ENCODE measurements at places on chromosomes 11 and 22.
A peak's percentile ranks its signal among the peaks of the same experiment; 100 is the strongest.

- no peak for DNase-seq
These were observed 31.7 kb upstream of the NAV2 start for GRCh38 chr11:19680829-19681368.

- no peak for DNase-seq
These were observed 19.4 kb downstream of the TUBGCP6 start for GRCh38 chr22:50225200-50225969.

DNA sequence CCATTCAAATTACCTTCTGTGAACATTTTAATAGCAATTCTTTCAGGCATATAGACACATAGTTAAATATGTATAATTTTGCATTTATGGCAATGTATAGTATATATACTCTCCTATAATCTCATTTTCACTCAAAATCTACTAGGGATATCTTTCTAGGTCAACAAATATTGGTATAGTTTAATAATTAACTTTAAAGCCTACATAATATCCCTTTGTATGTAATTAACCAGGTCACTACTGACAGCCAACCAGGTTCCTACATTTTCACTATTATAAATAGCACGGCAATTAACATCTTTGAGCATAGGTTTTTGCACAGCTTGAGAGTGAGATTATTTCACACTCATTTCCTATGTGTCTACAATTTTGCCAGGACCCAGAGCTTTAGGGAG lies 15.8 kb downstream of the OR2AG2 start:
- no peak for DNase-seq

GRCh38 chr11:36453678-36454077 lies 56.4 kb downstream of the TRAF6 start:
- DNase-seq, result no peak

- no peak for DNase-seq
These were observed 47.3 kb upstream of the CAPRIN1 start for GRCh38 chr11:34004236-34004635.

DNA sequence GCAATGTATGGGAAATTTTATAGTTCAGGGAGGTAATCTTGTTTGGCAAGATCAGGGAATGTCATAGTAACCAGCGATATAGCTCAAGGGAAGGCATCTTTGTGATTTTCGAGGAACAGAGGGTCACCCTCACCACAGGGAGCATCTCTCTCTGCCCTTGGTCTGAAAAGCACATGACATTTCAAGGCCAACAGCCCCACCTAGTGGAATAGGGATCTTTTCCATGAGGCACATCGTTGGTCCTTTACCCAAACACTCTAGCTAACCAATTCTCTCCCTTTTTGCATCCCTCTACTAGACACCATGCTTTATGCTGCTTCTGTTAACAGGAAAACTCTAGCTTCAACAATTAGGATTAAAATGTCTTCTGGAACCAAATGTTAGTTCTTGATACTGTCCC lies 179.0 kb downstream of the GRM5 start:
- DNase-seq, result no peak

- DNase-seq, result no peak
These were observed 10.4 kb upstream of the MALAT1 start for GRCh38 chr11:65488273-65489034.

DNA sequence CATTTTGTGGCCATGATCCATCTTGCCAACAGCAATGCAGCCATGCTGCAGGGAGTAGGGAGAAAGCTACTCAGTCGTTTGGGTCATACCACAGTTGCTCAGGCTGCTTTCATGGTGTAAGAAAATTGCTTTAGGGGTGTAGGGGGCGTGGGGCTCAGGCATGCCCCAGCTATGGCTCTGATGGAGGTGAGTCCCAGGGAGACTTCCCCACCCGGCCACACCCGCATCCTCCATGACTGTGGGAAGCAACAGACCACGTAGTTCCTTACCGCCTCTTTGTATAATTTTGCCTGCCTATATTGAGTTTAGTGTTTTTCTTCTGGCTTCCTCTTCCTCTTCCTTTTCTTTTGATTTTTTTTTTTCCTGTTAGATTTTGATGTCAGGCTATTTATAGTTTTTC lies 58.8 kb downstream of the SPECC1L start:
- DNase-seq, result no peak

- DNase-seq, result no peak
These were observed 202.9 kb downstream of the GRIK4 start for GRCh38 chr11:120714438-120714837.

- peak; percentile 48 for DNase-seq
These were observed at the start of gene SNX19 for GRCh38 chr11:130916238-130916855. Gene SNX19, minus strand, starts transcription at chr11:130916479. Its CDS starts 540 bp downstream, at chr11:130915939.

DNA sequence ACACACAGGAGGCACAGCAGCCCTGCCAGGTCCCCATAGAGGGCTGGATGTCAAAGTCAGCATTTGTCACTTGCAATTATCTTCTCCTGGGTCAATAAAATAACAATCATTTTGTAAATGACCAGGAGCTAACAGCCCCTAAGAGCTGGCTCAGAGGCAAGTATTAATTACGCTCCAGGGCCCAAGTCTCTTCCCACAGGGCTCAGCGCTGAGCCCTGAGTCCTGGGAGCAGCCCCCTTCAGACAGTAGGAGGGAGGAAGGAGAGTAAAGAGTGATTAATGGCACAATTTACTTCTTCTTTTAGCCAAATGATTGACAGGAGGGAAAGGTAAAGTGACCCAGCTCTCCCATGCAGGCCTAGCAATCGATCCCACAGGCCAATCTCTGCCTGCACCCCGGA lies 99.0 kb upstream of the DRD2 start:
- DNase-seq, result no peak

DNA sequence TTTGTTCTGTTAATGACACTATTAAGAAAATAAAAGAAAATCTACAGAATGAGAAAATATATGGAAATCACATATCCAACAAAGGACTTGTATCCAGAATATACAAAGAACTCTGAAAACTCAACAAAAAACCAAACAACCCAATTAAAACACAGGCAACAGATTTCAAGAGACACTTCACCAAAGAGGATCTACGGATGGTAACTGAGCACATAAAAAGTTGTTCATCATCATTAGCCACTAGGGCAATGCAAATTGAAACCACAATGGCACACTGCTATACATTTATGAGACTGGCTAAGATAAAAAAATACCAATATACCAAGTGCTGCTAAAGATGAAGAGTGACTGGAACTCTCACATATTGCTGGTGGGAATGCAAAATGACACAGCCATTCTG lies 34.5 kb upstream of the SLC25A1 start:
- DNase-seq, result no peak

DNA sequence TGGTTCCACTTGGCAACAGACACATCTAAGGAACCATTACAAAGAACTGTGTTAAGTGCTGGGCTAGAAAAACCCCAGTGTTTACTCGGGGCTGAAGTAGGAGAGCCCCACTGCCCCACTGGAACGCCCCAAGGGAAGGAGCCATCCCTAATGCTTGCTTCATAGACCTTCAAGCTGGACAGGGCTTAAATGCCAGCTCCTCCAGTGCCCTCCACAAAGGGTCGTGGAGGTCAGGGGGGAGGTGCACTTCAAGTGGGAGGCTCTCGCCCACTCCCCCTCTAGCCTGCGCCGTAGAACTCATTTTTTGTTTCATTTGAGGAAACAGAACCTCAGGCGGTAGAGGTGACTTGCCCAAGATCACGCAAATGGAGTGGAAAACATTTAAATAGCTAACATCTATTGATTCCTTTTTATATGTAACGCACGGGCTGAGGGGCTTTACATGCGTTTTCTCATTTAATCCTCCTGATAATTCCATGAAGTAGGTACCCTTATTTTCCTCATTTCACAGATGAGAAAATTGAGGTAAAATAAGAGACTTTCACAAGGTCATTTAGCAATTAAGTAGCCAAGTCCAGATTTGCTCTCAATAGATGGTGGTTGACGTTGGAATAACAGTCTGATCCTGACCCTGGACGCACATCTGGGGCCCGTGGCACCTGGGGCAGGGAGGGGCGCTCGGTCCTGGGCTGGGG lies 545 bp upstream of the ZDHHC13 start:
- DNase-seq, result no peak

- no peak for DNase-seq
These were observed 21.7 kb upstream of the PRDM10 start for GRCh38 chr11:130024361-130024760.

GRCh38 chr11:6237761-6238302 lies 1.1 kb upstream of the CNGA4 start:
- no peak for DNase-seq

DNA sequence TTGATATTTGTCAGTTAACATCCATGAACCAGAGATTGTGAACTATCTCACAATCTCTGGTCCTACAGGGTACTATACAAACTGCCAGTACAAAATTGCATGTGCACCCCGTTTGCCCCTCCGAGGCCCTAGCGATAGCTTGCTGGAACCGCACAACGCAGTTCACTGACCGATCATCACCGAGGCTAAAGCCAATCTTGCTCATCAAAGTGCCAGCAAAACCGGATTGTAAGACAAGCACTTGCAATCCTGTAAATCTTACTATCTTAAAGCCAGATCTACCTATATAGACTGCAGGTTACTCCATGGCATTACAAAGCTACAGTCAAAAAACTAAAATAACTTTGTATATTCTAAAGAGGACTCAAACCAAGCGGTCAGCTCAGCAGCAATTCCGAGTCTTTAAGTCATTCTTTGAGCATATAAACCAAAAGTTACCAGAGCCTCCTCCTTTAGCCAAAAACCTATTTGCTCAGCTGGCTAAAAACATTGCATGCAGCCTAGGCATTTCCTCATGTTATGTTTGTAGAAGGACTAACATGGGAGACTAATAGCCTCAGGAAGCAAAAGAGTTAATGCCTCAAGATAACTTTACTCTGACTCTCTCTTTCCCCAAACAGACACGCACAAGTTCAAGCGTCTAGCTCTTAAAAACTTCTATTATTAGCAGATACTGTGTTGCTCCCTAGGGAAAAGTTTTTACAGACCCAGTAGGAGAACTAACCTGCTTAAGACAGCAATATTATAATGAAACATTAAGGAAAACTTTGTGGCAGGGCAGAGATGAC lies 30.7 kb upstream of the CPT1A start:
- DNase-seq, result no peak

DNA sequence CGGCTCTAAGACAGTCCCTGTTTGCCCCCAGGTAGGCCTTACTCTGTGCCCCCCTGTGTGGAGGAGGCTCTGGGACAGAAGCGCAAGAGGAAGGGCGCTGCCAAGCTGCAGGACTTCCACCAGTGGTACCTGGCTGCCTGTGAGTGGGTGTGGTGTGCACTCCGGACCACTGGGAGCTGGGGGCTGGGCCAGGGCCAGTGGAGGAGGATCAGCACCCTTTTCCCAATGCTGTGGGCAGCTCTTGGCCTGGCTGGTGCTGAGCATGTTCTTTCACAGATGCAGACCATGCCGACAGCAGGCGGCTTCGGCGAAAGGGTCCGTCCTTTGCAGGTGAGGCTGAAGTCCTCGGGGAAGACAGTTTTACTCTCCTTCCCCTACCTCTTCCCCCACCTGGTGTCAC lies 3.7 kb downstream of the SCO2 start:
- no peak for DNase-seq

GRCh38 chr11:117629891-117630538 lies 167.0 kb downstream of the DSCAML1 start:
- DNase-seq, result no peak

- no peak for DNase-seq
These were observed 231.5 kb downstream of the NXPE2 start for GRCh38 chr11:114909866-114910265.

- DNase-seq, result no peak
These were observed 6.6 kb downstream of the EP300 start for GRCh38 chr22:41099036-41099435.

GRCh38 chr22:39097098-39098020 lies at the start of gene APOBEC3H:
Gene APOBEC3H, plus strand, starts transcription at chr22:39097244. Its CDS starts 3,035 bp downstream, at chr22:39100279.
- DNase-seq, result no peak

GRCh38 chr11:115501893-115502589 lies 2.2 kb downstream of the CADM1 start:
- DNase-seq, result no peak

DNA sequence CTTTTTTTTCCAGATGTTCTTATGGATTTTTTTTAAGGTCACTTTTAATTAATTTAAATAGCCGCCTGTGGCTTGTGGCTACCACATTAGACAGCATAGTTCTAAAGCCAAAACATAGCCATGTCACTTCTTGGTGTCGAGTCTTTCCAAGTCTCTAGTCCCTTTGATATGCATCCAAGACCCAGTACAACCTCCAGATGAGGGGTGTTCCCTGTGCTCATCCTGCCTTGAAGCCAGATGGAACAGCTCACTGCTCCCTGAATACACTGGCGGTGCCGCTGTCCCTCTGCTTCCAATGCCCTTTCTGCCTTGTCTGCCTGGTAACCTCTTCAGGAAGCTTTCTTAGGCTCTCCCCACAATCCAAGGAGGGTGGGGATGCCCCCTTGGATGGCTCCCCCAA lies 338.0 kb downstream of the TENM4 start:
- DNase-seq, result no peak

- no peak for DNase-seq
These were observed 397.0 kb upstream of the ISX start for GRCh38 chr22:34669001-34669400.

GRCh38 chr22:42962295-42963230 lies 52.4 kb downstream of the PACSIN2 start:
- DNase-seq, result no peak

- no peak for DNase-seq
These were observed 489.7 kb downstream of the MIAT start for GRCh38 chr22:27146866-27147633.

DNA sequence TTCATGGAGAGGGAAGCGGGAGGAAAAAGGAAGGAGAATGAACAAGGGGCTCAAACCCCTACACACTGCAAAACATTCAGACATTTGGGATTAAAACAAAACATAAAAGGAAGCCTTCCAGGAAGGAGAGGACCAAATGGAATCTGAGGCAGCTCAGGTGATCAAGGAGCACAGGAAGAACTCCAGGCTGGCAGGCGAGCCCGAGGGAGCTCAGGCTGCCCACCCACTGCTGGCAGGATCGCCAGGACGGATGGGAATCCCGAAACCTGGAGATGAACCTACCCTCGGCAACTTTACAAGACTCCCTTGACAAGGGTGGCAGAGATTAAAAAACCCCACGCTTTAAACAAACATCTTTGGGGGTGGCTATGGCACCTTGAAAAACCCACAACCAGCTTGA lies 5.0 kb upstream of the PYGM start:
- no peak for DNase-seq

- no peak for DNase-seq
These were observed 117.2 kb upstream of the BMAL1 start for GRCh38 chr11:13160346-13160745.

DNA sequence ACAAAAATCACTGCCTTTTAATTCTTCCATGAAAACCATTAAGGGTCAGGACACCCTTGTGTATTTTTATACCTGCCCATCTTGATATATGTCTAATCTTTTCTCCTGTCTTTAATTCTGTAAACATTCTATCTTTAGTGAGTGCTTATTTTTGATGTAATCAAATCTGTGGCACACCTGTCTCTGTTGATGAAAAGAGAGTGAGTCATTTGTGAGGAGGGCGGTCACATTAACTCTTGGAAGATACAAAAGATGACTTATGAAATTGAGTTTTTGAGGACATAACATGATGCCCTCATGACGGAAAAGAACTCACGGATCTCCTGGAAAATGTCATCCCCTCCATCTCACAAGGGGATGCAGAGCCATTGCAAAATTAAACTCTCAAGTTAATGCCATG lies 206.5 kb upstream of the PGR start:
- no peak for DNase-seq

DNA sequence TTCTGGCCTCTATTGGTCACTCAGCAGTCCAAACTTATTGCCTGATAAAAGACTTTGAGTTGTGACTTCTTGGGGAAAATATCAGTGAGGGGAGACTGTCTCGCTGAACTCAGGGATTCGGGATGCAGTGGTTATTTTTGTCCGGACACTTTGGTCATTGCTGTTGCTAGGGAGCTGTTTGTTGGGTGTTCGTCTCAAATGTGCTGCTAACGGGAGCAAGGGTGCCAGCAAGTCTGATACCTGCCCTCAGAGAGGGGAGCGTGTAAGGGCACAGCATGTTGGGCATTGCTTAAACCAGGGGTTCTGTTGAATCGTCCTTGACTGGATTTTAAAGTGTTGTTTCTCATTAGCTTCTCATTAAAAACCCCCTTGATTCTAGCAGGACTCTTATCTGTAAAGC lies 49.2 kb upstream of the SLC25A18 start:
- no peak for DNase-seq

Measured in cerebellar nuclear complex (tissue), 1 donor.